ENCODE measurements at places on chromosomes 5 and 9.

DNA sequence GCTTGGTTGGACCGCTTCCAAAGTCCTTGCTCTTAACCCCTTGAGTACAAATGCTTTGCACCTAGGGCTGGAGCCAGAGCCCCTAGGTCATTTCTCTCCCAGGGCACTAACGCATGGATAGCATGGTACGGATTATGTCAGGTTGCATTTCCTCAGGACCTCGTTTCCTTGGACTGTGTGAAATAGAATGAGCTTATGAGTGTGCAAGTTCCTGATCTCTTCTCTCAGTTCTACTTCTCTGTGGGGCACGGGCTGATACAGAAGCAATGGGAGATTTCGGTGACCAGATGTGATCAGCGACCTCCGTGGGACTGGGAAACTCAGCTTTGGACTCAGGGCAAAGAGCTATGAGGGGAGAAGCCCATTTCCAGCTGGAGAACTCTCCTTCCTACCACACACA lies 14.2 kb downstream of the SPARC start:
- DNase-seq: no peak
- no peak overlapping the region for H3K27ac ChIP-seq
- H3K4me1 ChIP-seq: no peaks in the 10 kb centered on the region
- no peaks in the 10 kb centered on the region for H3K36me3 ChIP-seq
- H3K27me3 ChIP-seq: no peaks in the 10 kb centered on the region
- H3K4me3 ChIP-seq: no peak overlapping the region

- H3K27ac ChIP-seq: no peak overlapping the region
- DNase-seq: no peak
- H3K36me3 ChIP-seq: no peaks in the 10 kb centered on the region
- H3K4me1 ChIP-seq: no peaks in the 10 kb centered on the region
- H3K27me3 ChIP-seq: no peaks in the 10 kb centered on the region
- H3K4me3 ChIP-seq: no peak overlapping the region
Observed at GRCh38 chr5:110840347-110840960, 101.6 kb downstream of the SLC25A46 start.

GRCh38 chr9:121359351-121360294 lies 10.4 kb downstream of the STOM start:
- no peaks in the 10 kb centered on the region for H3K27me3 ChIP-seq
- peak overlapping the region; percentile 24 for H3K27ac ChIP-seq
- no peak for DNase-seq
- peaks cover 22% of the 10 kb centered on the region for H3K4me1 ChIP-seq
- H3K4me3 ChIP-seq: no peak overlapping the region

GRCh38 chr9:112037281-112038016 lies 137.6 kb downstream of the SUSD1 start:
- no peaks in the 10 kb centered on the region for H3K27me3 ChIP-seq
- H3K27ac ChIP-seq: no peak overlapping the region
- H3K36me3 ChIP-seq: no peaks in the 10 kb centered on the region
- no peak for DNase-seq
- H3K4me3 ChIP-seq: no peak overlapping the region

DNA sequence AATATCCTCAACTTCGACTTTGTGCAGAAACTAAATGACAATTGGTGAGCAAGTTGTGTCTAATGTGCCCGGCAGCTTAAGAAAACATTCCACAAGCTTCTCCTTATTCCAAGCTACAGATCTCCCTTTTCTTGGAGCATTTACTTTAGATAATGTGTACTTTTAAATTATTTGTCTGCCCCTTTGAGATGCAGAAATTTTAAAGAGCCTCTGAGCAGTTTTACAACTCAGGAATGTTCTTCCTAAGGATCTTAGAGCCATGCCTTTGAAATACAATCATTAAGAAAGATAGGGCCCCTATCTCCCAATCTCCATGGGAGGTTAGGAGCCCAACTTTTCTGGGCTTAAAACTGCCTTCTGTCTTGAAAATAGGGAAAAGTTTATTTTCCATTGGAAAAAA lies 723.7 kb upstream of the COX7C start:
- no peak overlapping the region for H3K27ac ChIP-seq
- H3K4me1 ChIP-seq: no peaks in the 10 kb centered on the region
- no peaks in the 10 kb centered on the region for H3K36me3 ChIP-seq
- H3K4me3 ChIP-seq: no peak overlapping the region
- no peaks in the 10 kb centered on the region for H3K27me3 ChIP-seq

Measured in small intestine (tissue), 16 donors.